ACHN (cell line): ENCODE measurements at places on chromosomes 7 and 10.

DNA sequence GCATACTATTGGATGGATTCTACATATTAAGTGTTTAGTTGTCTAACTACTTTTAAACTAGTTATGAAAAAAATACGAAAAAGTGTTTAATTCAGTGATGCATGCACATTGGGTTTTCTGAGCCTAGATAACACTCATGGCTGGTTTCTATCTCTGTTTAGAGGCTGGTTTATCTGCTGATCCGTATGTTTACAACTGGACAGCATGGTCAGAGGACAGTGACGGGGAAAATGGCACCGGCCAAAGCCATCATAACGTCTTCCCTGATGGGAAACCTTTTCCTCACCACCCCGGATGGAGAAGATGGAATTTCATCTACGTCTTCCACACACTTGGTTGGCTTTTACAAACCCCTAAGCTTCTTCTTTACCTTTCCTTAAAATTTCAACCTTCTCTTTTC lies 10.2 kb downstream of the GPNMB start:
- no peak for DNase-seq

GRCh38 chr7:36781011-36781738 lies 56.9 kb upstream of the AOAH start:
- DNase-seq, result no peak

- peak; percentile 96 for DNase-seq
Measured at GRCh38 chr10:14405076-14406065, 74.6 kb upstream of the FRMD4A start.

- DNase-seq, result no peak
Measured at GRCh38 chr7:158424011-158424410, 163.6 kb downstream of the PTPRN2 start.

GRCh38 chr10:48782386-48782785 lies 97.7 kb downstream of the WDFY4 start:
- DNase-seq, result no peak

DNA sequence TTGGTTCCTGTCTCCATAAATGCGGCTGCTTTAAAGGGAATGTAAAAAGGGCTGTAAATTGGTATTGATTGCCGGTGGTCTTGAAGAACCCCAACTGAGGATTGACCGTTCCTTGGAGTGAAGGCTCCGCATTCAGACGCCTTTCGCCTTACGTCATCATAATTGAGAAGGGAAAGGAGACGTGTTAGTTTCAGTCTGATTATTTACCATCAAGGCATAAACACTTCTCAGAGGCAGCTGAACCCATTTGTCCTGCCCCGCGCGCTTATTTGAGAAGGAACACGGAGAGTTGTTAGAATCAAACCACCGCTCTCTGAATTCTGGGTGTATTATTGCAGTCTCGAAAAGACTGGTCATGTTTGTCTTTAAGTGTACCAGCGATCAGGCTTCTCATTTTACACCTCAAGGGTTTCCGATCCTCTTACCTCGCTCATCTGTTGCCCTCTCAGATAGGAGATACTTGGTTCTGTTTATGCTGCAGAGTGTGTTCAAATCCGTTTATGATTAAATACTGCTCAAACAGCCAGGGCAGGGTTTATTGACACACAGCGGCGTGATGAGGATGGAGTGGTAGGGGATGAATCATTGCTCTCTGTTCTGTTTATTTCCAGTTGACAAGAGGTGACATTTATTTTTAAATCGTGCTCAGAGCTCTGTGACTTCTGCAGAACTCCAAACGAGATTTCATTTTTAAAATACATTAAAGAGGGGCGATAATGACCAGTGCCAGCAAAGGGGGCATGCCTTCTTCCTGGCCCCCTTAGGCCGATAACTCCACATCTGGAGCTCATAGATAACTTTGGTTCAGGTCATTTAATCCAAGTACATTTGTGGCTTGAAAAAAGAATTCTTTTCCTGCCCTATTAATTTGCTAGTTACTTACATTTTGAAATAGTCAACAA lies 30.4 kb downstream of the FOXK1 start:
- no peak for DNase-seq

DNA sequence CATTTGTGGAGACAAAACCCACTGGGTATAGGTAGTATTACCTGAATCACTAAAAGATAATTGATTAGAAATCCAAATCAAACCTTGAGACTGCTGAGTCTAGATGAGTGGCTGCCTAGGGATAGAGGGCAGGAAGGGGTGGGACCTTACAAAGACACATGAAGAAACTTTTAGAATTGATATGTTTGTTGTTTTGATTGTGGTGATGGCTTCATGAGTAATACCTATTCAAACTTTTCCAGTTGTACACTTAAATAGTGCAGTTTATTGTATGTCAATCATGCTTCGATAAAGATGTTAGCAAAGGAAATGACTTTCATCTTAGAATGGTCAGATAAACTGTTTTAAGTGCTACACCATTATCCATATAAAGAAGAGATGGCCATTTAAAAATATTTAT lies 188.7 kb upstream of the KAT6B start:
- DNase-seq, result no peak

DNA sequence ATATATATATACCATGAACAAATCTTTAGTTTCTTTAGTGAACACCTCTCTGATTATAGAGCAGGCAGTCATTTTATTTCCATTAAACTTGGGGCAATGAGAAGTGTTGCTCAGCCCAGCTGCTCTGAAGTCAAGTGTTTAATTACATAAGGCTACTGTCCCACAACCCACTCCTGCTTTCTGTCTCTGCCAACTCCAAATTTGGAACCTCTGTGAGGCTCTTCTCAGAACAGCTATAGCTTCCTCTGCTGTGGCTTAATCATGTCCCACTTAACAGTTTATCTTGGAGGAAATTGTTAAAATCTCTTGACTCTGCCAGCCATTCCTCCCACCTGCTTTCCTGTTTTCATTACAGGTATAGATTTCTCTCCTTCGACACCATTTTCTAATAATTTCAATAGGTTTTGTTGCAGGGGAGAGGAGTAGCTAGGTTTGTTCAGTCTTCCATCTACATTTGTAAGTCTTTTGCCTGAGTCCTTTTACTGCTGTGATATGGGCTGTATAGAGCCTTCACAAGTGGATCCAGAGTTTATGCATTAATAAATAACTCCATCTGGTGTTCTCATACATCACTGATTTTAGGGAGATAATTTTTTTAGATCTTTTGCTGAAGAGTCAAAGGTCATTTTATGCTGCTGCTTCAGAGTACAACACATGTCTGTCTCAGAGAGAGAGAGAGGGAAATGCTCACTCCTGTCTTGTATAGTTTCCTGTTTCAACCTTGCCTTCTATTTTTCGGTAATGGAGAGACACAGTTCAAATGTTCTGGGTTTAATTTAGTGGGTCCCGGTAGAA lies 170.4 kb downstream of the WNT2 start:
- no peak for DNase-seq

DNA sequence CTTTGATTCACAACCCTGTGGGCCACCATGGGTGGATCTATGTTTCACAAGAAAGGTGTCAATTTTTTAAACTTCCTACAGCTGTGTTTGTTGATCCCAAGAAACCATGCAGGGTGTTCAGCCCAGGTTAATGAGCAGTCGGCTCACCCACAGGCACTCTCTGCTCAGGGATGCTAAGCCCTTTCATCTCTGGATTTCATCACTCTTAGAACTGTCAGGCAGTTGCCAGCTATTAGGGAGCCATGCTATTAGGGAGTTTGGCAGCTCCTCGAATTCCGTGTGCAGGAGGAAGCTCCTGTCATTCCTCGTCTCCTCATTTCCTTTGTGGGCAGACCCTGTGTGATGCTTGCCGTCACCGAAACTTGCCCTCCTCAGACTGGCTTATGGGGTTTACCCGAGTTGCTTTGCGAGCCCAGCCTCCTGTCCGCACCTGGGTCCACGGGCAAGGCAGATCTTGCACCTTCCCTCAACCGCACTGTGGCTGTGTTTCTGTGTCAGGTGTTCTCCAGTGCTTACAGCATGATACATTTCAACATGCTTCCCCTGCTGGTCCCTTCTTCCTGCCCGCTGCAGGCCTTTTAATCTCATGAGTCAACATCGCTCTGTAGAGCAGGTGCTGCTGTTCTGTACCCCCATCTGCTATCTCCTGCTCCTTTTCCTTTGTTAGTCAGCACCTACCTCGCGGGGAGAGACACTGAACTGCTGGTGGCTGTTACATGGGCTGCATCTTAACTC lies 509.8 kb downstream of the SUGCT start:
- no peak for DNase-seq

- DNase-seq, result no peak
Measured at GRCh38 chr7:92621561-92622023, 31.4 kb upstream of the FAM133B start.

GRCh38 chr10:33233635-33234034 lies 100.8 kb downstream of the NRP1 start:
- no peak for DNase-seq

DNA sequence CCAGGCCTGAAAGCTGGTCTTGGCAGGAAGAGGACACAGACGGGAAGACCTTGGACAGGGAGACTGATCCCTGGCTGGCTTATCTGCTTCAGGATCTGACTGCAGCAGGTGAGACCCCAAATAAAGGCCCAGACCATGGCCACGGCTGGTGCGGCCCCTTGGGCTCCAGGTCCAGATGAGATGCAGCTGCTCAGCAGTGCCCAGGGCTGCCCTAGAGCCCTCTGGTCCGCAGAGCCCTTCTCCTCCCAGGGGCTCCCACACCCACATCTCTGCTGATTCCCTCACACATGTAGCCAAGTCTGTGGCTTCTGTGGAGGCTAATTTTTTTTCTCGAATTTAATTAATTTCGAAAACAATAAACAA lies 46.3 kb downstream of the VIPR2 start:
- DNase-seq, result no peak

GRCh38 chr7:120402079-120402767 lies 129.2 kb downstream of the KCND2 start:
- no peak for DNase-seq

DNA sequence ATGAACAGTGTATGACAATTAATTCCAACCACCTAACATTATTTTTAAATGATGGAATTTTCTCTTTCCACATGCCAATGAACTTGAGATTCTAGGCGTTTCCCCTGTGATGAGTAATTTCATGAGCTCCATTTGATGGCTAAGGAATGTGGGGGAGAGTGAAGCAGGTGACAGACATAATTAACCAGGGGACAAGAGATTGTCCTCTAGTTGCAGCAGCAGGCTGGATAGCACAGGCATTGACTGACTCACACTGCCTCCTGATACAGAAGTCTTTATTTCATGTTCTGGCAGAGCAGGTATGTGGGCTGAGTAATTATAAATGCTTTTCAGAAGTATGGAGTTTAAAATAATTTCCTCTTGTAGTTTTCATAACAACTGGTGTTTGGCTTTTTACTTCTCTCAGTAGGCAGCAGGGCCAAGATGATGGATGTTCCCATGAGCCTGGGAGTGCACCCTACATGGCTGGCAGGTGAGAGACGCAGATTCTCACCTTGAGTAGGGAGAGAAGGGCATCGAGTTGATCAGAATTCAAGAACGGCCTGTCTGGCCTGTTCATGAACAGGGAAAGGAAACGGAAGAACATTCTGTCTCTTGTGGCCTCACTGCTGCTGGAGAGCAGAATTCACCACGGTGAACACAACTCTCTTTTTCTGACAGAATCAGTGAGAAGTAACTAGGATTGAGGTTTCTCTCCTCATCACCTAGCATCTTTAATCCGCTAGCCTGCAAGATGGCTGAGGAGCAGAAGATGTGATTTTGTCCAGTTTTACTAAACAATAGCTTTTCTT lies 118.8 kb downstream of the AOAH start:
- DNase-seq, result no peak

DNA sequence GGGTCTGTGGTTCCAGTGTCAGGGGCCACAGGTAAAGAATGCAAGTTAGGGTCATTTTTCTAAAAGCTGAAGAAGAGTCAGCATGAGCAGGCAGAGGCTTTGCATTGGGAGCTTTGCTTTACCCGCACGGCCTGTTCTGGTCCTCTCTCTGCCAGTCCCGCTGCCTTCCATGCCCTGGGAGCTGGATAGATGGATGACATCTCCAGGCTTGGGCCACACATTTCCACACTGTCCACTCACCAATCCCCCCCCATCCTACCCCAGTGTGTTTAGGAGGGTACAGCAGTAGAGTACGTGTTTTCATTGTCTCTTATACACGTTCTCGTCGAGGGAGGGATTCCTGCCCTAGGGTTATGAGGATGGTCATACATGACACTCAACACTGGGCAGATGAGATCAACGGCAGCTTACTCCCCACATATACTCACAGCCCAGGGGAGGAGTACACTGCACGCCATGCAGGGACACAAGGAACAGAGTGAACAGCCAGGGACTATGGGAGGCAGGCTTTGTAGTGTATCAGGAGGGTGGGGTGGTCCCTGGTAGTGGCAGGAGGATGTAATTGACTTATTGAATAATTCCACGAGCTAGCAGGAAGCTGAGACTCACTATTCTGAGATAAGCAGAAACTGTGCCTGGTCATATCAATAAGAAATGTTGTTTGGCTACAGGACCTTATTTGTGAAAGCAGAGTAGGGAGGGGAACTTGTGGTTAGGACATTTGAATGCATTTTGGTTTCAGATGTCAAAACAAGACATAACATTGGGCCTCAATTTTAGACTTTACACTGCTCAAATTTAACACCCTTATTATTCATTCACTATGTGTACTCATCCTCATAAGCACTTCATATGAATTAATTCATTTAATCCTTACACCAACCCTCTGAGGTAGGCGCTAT lies 36.6 kb downstream of the PLPP4 start:
- DNase-seq, result no peak
